ENCODE measurements at places on chromosomes 5 and 9. TPM values are rescaled to one million over a fixed set of nuclear protein-coding genes. Genes with fewer than 3 reads are reported as not detected.

GRCh38 chr5:10454591-10455276 lies 13.1 kb downstream of the ROPN1L start:
- DNase-seq = no peak

Gene TRUB2
- total RNA-seq = 20.3 TPM

DNA sequence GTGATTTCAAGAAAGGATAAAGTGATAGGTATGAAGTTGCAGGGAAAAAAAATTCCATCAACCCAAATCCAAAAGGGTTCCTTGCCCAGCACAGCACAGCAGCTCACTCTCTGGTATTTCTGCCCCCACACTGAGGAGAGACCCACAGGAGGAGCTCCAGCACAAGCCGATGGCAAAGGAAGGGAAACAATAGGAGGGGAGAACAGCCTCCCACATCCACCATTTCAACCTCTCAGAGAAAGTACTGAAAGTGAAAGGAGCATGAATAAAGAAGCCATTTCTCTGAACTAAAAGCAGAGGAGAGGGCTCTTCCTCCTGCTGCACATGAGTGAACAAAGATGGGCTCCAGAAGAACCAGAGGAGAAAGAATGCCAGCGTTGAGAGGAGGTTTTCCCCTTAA lies 54.9 kb upstream of the ZSWIM6 start:
- DNase-seq = no peak

Gene IFNB1
- total RNA-seq = 0.05 TPM

DNA sequence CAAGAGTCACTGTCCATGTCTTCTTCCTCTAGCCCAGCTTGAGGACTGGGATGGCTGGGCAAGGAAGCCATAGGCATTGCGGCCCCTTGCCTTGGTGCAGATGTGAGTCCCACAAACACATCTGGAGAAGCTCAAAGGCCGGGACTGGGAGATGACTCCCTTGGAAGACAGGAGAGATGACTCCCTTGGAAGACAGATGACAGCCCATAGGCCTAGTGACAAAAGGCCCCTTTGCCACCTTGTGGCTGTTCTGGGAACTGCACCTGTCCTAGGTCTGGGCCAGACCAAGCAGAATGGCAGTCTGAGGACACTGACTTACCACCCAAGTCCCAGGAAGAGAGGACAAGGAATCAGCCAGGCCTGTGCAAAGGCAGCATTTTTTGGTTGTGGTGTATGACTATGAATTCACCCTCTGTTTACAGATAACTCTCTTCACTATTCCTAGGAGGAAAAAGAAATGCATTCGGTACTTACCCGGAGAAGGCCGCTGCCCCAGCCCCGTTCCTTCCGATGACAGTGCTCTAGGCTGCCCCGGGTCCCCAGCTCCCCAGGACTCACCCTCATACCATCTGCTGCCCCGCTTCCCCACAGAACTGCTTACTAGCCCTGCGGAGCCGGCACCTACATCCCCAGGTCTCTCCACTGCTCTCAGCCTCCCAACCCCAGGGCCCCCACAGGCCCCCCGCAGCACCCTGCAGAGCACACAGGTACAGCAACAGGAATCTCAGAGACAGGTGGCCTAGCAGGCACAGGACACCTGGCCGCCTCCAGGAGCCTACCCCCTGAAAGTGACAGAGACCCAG lies 30.8 kb downstream of the SKP1 start:
- peak; percentile 84 for DNase-seq

- no peak for DNase-seq
Measured at GRCh38 chr9:119083673-119084072, 285.6 kb downstream of the BRINP1 start.

DNA sequence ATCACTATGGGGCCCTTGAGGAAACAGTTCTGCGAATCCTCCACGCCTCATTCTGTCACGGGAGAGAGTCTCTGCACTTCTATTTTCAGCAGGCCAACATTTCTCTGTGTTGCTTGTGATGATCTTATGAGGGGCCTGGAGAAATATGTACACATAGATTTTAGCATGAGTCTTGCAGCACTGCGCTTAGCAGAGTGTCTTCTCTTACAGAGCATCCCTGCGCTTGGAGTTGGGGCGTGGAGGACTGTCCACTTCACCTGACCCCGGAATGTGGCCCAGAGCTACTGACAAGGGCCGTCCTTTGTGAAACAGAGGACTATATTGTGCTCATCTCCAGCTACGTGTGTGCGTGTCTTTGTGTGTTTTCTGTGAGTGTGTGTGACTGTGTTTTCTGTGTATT lies 428.2 kb upstream of the IRX4 start:
- no peak for DNase-seq

- no peak for DNase-seq
Measured at GRCh38 chr5:90549729-90550275, 8.8 kb upstream of the ADGRV1 start.
